Stimulated activated CD8-positive, alpha-beta memory T cell treated with anti-CD3 and anti-CD28 coated beads, Interleukin-4, amount 100 ng/mL, for 1 hour (primary cell): ENCODE measurements at places on chromosomes 1 and 21.

- DNase-seq: no peak
Observed at GRCh38 chr1:205042911-205043806, at the start of gene CNTN2. Gene CNTN2 (plus strand): TSS chr1:205043212. CDS start chr1:205053186, 9,974 bp downstream.

DNA sequence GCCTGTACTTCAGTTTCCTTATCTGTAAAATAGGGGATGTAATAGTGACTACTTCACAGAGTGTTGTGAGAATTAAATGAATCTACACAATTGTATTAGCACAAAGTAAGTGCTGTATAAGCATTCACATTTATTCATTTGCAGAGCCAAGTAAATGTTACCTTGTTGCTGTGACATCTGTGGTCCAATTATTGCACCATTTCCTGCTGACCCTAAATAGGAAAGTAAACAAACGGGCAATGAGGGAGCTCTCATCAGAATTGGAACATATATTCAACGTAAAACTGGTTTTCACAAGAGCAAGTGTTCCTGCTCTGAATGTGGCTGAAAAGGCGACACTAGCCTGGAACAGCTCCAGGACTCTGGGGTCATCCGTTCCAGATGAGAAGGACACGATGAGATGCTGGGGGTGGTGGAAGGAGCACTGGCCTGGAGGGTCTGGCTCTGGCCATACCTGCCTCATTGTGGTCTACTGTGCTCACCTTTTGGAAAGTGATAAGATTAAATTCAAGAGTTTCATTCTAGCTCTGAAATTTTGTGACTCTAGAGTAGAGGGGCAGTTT is 34.5 kb downstream of the PROX1 start:
- no peak for DNase-seq

GRCh38 chr1:41666981-41667631 is 182.6 kb upstream of the EDN2 start:
- no peak for DNase-seq

DNA sequence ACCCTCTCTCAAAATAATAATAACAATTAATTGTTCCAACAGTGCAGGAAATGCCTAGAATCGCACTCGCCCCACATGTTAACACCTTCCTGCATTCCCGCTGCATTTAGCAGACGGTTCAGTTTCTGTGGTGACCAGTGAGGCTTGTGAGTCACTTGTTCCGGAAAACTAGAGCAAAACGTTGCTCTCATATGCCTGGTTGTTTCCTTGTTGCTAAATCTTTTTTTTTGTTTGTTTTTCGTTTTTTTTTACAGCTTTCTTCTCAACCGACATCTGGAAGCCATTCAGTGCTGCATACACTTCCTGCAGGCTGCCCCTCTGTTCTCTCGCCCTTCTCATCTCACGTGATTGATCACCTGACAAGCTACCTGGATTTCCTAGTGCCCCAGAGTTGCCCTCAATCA is 56.9 kb upstream of the TMPRSS2 start:
- no peak for DNase-seq

DNA sequence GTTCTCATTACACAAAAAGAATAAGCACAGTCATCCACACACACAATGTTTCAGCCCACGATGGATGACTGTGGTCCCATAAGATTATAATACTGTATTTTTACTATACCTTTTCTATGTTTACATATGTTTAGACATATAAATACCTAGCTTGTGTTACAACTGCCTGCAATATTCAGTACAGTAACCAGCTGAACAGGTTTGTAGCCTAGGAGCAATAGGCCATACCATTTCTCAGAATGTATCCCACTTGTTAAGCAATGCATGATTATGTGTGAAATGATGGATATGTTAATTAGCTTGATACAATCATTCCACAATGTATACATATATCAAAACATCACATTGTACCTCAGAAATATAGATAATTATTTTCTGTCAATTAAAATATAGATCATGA is 33.2 kb upstream of the SAMD13 start:
- DNase-seq: no peak

- peak; percentile 63 for DNase-seq
Observed at GRCh38 chr1:8848663-8849386, 29.7 kb downstream of the ENO1 start.

DNA sequence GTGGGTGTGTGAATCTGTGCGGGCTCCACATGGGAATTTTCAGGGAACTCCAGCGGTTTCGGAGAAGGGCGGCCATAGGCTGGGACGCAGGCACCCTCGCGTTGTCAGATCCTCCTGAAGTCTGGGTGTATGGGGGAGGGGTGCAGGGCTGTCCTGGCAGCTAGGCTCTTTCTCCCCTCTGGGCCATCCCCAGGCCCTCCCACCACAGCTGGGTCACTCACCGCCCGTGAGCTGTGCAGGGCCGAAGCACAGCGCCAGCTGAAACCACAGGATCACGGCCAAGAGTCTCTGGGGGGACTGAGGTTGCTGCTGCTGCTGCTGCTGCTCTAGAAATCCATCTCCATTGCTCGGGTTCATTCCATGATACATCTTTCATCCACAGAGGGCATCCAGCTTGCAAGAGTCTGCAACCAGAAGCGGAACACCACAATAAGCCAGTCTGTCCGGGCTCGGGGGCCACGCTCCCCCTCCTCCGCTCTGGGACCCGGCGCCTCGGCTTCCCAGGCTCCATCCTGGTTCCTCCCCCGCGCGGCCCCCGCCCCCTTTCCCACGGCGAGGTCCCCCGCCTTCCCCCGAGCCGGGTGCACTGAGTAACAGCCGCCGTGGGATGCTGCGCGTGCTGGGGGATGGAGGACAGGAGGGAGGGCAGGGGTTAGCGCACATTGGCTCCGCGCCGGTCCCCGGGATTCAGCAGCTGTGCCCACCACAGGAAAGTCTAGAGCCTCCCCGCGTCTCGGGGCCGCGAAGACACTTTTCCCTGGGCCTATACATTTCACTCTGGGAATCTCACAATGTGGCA is 720 bp downstream of the SUSD4 start:
- no peak for DNase-seq

DNA sequence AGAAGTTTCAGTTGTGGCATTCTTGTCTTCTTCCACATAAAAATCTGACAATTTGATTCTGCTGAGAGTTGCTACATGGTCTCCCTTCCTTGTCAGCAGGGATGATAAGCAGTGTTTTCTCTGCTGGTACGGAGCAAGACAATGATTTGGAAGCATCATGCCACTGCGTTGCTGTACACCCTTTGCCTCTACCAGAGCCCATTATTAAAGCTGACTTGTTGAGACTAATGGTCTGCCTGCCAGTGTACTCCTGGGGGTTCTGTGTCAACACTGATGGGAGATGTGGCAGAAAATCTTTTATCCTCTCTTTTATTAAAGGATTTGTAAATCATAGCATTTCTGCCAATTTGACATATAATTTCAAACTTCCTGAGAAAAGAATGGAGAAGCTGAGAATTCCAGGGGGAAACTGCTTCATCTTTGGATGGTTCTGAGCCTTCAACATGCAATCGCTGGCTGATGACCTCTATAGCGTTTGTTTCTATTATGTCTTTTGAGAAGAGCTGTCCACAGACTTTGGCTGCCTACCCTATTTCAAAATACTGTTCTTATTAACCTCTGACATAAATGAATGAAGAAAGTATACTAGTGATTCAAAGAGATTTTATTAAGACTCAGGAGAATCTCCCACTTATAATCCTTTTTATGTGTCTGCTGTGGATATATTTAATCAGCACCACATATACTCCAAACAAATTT is 47.9 kb upstream of the DYNLT5 start:
- DNase-seq: no peak

- no peak for DNase-seq
Observed at GRCh38 chr1:28190337-28190979, 14.0 kb upstream of the PTAFR start.

DNA sequence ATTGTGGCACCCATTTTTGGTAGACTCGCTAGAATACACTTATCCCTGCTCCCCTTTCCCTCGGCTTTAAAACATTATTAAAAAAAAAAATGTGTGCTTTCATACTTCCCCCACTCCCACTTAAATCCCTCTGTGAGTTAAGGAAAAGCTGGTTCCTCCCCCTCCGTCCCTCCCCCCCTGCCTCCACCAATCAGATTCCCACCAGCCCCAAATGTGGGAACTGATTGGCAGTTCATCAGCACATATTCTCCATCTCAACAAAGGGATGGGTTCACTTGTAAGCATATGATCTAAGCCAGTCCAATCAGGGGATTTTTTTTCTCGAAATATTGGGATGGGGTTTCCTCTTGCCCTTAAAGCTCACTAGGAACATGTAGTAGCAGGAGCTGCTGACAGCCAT is 10.8 kb upstream of the FYB2 start:
- DNase-seq: no peak
